ENCODE measurements at places on chromosomes 2 and 18. TPM values are rescaled to one million over a fixed set of nuclear protein-coding genes. Genes with fewer than 3 reads are reported as not detected.

DNA sequence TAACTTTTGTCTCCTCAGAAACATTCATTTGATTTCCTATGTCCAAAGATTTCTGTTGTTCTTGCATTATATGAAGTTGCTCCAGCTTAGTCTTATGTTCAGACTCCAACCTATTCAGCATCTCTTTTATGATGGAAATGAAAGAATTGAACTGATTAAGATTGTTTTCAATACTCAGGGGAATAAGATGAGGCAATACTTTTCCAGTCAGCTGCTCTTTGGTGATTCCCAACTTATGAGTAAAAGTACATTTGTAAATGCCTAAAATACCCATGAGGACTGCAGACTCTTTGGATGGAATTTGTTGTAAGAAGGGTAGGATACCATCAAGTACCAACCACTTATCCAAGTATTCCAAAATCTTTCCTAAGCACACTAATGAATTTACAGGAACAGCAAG is 39.8 kb downstream of the TRAK2 start:
- DNase-seq = no peak

GRCh38 chr2:19532547-19533196 is 174.2 kb upstream of the OSR1 start:
- no peak for DNase-seq

DNA sequence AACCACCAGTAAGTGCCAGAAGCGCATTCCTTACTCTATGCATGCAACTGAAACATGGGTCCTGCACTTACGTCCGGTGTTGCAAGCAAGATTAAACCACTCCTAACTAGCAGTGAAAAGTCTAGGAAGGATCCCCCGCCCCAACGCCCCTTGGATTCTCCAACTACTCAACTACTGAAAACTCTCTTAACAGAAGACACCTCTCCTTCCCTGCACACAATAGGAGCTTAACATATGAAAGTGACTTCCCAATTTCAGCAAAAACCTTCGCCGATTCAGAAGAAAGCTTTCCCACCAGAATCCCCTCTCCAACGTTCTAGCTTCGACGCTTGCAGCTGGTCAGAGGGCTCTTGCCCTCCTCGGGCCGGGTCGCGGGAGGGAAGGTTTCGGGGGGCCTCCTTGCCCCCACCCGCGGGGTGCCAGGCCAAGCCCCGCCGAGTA is 578 bp downstream of the IWS1 start:
- DNase-seq = no peak

REG3G gene
- total RNA-seq = not detected

- DNase-seq = no peak
Observed at GRCh38 chr2:38409156-38410102, 32.4 kb upstream of the ATL2 start.

DNA sequence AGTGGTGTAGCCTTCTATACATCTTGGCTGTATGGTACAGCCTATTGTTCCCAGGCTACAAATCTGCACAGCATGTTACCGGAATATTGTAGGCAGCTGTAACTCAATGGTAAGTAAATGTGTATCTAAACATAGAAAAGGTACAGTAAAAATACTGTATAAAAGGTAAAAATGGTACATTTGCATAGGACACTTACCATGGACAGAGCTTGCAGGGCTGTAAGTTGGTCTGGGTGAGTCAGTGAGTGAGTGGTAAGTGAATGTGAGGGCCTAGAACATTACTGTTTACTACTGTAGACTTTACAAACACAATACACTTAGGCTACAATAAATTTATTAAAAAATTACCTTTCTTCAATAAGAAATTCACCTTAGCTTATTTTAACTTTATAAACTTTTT is 3.7 kb upstream of the MRPS9 start:
- no peak for DNase-seq

GRCh38 chr2:200212862-200213425 is 93.5 kb upstream of the SPATS2L start:
- no peak for DNase-seq

SNTG2 gene
- total RNA-seq = 2.4 TPM

DNA sequence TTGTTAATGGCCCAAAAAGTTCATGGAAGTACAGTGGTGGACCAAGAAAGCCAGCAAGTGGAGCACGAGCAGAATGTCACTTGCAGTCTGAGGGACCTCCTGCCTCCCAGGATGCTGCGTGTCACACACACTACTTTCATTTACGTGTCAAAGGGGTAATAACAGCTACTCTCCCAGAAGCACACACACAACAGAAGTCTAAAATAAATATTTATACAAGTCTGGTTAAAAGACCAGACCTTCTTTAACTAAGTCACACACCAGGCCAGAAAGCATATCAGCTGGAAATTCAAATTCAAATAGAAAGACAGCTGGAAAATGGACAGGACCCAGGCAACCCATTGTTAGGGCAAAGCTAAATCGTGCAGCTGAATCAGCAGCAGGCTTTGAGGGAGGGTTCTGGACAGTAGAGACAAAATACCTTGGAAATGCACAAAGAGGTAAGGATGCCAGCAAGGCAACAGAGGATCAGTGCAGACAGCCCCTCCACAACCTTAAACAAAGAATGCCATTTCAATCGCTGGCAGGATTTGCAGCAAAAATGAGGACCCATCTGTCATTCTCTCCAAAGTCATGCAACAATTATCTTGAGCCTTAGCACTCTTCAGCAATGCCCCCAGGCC is 160.5 kb downstream of the TMEM163 start:
- no peak for DNase-seq

PKP4 gene
- 47.9 TPM for total RNA-seq

ST6GAL2 gene
- total RNA-seq = 0.38 TPM

DTNB gene
- 3.3 TPM for total RNA-seq

DNA sequence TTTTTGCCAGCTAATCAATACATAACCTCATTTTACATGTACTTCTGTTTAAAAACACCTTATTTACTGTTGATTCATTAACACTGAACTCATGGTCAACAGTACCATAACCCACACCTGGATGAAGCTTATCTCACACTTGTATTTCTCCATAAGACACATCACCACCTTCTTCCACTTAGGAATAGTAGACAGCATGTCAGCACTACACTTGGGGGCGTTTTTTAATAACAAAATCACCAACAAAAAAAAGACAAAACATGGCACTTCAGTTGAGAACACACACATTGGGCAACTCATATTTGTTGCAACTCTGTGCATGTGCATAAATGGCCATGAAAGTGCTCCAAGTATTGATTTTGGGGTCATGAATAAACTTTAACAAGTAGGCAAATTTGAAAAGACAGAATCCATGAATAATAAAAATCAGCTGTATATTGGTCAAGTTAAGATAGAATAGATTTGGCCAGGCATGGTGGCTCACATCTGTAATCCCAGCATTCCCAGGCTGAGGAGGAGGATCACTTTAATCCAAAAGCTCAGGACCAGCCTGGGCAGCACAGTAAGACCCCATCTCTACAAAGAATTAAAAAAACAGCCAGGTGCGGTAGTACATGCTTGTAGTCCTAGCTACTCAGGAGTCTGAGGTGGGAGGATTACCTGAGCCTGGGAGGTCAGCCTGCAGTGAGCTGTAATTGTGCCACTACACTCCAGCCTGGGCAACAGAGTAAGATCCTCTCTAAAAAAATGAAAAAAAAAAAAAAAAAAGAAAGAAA is 84.4 kb upstream of the SRD5A2 start:
- DNase-seq = no peak

LONRF2 gene
- total RNA-seq = 14.9 TPM

ANKMY1 gene
- total RNA-seq = 5.9 TPM

ANKRD39 gene
- total RNA-seq = 17.4 TPM

GRCh38 chr2:189347540-189347939 is 93.7 kb upstream of the WDR75 start:
- no peak for DNase-seq

NOL4 gene
- total RNA-seq = not detected

- no peak for DNase-seq
Observed at GRCh38 chr18:58993260-58993659, 128.6 kb downstream of the ZNF532 start.

GRCh38 chr2:238139196-238140039 is 950 bp downstream of the KLHL30 start:
- DNase-seq = peak; percentile 53

GRCh38 chr2:152874955-152875354 is 156.5 kb downstream of the ARL6IP6 start:
- DNase-seq = no peak

Data from Right ventricle myocardium inferior (tissue), 1 donor.